ENCODE measurements at places on chromosomes 5 and 9.

- no peak for DNase-seq
Measured at GRCh38 chr5:133473291-133473690, 139.1 kb downstream of the FSTL4 start.

DNA sequence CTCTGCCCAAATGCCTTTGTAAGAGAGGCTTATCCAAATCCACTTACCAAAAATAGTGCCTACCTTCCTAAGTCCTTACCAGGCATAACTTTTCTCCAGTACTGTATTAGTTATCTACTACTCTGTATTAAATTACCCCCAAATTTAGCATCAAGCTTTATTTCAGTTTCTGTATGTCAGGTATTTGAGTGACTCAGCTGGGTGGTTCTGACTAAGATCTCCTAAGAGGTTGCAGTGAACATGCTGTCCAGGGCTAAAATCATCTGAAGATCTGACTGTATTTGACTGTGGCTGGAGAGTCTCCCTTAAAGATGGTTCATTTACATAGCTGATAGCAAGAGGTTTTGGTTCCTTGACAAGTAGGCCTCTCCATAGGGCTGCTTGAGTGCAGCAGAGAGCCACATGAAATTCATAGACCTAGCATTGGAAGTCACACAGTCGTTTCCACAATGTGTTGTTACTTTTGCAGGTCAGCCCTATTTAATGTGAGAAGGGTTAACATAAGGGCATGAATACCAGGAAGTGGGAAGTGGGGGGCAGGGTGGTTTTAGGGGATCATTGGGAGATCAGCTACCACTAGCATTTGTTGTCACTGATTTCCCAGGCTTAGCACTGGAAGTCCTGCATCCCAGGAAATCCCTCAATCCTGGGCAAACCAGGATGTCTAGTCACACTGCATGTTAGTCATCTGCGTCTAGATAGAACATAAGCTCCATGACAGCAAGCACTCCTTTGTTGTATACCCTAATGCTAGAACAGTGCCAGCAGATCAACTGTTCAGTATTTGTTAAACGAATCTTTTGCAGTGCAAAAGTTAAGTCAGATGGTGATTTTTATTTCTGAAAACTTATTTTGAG is 2.0 kb upstream of the ZNF622 start:
- DNase-seq, result no peak

- no peak for DNase-seq
Measured at GRCh38 chr9:71755869-71756268, 12.4 kb downstream of the CEMIP2 start.

- no peak for DNase-seq
Measured at GRCh38 chr5:100148239-100148638, 386.9 kb upstream of the FAM174A start.

DNA sequence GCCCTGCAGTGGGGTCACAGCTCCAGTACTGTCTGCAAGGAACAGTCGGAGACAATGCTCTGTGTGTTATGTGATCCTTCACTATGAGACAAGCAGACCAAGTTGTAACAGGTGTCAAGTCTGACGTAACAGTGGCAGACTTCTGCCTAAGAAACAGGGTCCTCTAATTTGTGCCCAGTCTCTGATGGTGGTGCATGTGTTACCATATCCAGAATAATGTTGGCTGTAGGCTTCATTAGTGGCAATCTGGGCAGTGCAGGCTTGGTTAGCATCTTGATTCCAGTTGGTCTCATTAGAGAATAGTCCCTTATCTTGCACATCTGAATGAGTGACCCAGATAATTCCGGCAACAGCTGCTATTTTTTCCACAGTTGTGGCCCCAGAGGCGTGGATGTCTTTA is 33.8 kb downstream of the ZNF131 start:
- DNase-seq, result no peak

DNA sequence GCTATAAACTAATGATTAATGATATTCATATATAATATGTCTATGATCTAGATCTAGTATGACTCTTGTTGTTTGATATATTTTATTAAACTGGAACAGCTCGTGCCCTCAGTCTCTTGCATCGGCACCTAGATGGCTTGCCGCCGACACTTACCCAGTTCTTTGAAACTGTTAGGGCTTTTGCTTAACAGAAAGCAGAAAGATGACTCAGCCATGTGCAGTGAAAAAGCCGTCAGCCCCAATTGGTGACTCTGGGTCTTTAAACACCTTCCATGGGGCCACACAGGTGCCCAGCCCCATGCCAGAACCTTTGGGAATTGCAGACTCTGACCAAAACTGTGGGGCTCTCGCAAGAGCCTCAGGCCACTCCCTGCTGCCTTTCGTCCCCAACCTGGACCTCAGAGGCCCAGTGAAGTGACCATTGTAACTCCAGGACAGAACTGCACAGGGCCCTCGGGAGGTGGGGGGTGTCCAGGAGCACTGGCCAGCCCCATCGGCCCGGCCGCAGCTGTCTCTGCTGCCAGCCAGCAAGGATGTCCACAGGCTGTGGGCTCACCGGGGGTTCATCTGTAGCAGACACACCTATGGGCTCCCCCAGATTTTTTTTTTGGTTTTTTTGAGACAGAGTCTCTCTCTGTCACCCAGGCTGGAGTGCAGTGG is 7.8 kb downstream of the LCN10 start:
- DNase-seq, result no peak

GRCh38 chr5:131854134-131854533 is 57.3 kb upstream of the FNIP1 start:
- no peak for DNase-seq

DNA sequence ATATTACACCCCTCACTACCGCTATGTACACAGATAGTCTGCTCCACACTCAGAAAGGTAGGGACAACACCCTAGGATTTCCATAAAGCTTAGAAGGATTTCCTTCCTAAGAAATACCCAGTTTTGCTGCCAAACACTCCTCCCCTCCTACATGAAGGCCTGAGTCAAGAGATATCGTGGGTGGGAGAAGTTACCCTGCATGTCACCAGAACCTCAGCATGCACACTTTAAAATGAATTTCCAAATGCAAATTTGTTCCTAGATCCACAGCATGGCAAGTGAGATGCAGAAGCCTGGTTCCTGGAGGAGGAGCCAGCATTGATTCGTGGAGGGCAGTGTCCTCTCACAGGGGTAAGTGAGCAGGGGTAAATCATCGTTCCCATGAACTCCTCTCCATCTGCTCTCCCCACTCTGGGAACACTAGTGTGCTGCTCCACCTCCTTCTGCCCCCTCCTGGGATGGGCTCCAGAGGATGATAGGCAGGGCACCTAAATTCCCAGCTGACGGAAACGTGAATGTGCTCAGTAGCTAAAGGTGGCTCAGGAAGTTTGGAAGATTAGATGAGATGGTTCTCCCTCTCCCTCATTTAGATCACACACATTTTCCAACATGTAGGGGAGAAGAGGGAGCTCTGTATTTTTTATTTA is 76.7 kb downstream of the PDE4D start:
- no peak for DNase-seq

GRCh38 chr9:130938652-130939404 is at the start of gene FIBCD1:
TSS of gene FIBCD1 (minus strand) at chr9:130939247. CDS start at chr9:130938607, 640 bp downstream.
- peak; percentile 19 for DNase-seq

GRCh38 chr5:169809281-169809680 is 171.0 kb downstream of the INSYN2B start:
- no peak for DNase-seq

DNA sequence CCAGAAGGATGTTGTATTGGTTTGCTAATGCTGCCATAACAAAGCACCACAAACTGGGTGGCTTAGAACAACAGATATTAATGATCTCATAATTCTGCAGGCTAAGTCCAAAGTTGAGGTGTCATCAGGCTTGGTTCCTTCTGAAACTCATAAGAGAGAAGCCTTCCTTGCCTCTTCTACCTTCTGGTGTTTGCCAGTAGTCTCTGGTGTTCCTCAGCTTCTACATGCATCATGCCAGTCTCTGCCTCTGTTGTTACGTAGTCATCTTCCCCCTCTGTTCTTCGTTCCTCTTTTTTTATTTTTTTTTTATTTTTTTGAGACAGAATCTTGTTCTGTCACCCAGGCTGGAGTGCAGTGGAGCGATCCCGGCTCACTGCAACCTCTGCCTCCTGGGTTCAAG is 61.8 kb downstream of the LRRC70 start:
- DNase-seq, result no peak

- DNase-seq, result no peak
Measured at GRCh38 chr9:38347271-38347671, 45.2 kb upstream of the ALDH1B1 start.

GRCh38 chr9:108900176-108900575 is 33.7 kb downstream of the ELP1 start:
- DNase-seq, result no peak

DNA sequence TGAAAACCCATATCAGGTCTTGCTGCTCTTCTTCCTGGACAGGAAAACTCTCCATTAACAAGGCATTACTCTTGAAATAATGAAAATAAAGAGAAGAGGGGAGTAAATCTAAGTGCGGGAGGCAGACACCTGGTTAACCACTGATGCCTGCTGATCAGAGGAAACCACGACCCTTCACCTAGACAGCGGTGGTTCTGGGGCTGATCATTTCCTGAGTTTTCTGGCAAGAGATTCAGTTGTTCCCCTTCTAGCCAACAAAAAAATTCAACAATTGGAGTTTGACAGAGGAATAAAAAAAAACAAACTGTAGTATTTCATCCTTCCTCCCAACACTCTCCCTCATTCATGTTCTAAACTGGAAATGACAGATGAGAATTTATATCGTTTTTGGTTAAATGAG is 3.0 kb downstream of the RLN2 start:
- no peak for DNase-seq

DNA sequence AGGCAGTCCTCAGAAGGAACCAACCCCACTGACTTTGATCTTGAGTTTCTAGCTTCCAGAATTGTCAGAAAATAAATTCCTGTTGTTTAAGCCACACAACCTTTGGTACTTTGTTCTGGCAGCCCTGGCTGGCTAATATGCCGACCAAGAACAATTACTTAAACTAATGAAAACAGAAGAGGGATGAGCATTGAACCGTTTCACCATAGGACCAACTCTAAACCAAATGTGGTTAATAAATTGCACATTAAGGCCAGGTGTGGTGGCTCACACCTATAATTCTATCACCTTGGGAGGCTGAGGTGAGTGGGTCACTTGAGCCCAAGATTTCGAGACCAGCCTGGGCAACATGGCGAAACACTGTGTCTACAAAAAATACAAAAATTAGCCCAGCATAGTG is 160.9 kb upstream of the RAI14 start:
- DNase-seq, result no peak

GRCh38 chr5:135393691-135394090 is 5.3 kb downstream of the MACROH2A1 start:
- DNase-seq, result no peak

GRCh38 chr9:124084087-124084486 is 72.5 kb downstream of the LHX2 start:
- DNase-seq, result no peak

DNA sequence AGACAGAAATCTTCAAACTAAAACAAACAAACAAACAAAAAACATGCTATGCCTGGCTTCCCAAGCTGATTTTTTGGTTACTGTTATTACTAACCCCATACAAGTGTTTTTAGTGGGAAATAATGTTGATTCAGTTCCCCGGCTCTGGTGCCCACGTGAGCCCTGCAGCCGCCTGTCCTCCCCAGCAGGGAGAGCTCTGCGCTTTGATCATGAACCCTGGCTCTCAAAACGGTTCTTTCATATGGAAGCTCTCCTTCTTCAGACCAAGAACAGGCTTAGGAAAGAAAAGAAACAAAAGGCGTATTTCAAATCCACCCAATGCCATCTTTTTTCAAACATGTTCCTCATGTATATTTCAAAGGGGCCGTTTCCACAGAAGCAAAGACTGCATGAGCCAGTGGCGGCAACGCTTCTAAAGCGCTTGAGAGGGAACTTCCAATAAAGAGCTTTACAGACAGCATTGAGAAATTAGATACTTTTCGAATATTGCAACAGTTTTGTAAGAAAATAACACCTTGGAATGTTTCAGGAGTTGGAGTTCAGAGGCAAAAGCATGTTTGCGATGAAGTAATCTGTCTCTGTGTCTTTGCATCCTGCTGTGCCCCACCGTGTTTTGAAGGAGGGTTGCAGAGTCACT is 74.8 kb downstream of the ICE1 start:
- DNase-seq, result peak; percentile 75

- DNase-seq, result no peak
Measured at GRCh38 chr9:118364266-118365106, 660.3 kb downstream of the TLR4 start.
